ENCODE measurements at places on chromosomes 5 and 9. TPM values are rescaled to one million over a fixed set of nuclear protein-coding genes. Genes with fewer than 3 reads are reported as not detected.

The ZDHHC11 gene
- 1.00 TPM for total RNA-seq

The SLC1A1 gene
- 36.4 TPM for total RNA-seq

The ARSI gene
- total RNA-seq: 22.2 TPM

The PCA3 gene
- total RNA-seq: not detected

The ZNF300 gene
- total RNA-seq: 4.6 TPM

The OR1J2 gene
- 0.14 TPM for total RNA-seq

The BAAT gene
- not detected for total RNA-seq

The MAMDC4 gene
- 0.85 TPM for total RNA-seq

The SAXO1 gene
- total RNA-seq: under 0.01 TPM

The CYLC2 gene
- total RNA-seq: not detected
